Mucosa of gallbladder (tissue), 1 donor: ENCODE measurements at places on chromosomes 1 and 21.

DNA sequence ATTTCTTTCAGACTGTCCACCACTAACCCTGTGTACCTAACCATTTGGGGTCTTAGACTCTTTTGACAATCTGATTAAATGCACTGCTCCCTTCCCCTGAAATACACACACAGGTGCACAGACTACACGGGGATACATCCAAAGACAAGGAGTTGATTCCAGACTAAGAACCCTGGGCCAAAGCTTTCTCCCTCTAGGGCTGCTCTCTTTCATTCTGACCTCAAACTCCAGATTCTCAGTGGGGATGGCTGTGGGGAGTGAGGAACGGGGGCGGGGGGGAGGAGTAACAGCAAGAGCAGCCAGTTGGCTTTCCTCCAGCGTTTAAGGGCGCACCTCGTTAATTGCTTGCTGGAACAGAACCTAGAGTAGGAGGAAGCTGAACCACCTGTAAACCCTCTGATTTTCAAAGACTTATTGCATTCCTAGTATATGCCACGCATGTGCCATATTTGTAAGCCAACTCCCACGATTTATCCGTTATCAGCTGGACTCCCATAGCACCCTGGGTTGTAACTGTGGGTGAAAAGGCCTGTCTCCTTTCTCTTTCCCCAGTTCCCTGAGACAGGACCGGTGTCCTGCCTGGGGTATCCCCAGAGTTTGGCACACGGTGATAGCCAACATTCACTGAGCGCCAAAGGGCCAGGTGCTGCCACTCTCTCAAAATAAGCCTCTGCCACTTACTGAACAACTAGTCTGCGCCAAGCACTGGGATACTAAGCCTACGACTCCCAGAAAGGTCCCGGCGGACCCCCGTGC, 920 bp downstream of the MTHFR start:
- DNase-seq = no peak

- no peak for DNase-seq
Observed at GRCh38 chr1:197170538-197170937, 24.1 kb upstream of the ASPM start.

DNA sequence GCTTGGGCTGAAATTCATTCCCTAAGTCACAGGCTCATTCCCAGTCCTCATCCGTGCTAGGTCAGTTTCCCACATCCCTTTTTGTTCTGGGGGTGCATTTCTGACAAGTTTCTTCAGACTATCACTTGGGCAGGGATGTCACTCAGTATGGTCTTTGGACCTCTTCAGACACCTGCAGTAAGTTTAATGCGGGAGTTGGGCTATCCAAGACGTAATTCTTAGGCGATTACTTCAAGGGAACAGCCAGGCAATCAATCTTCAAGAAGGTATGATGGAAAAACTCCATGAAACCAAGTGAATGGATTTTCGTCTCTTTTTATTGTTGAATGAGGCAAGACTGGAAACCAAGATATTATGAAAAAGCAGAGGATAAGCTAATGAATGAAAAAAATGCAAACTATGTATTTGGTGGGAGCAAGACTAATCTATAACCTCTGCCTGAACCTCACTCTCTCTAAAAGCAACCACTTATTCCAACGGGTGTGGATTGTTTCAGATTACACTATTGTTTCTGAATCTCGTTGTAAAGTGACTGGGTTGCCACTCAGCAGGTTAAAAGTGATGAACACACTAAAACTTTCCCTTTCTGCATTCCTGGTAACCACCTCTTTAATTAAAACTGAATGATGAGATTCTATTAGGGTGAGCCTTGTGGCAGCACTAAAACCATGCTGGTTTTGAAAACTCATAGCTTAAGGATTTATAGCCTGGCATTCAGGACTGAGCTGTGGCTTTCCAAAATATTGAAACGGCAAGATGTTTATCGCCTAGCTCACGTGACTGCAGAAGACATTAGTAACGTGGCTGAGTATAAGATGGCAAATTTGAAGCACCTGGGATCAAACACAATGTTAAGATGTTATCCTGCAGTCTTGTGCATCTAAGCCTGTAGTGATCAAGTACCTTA, 1.1 kb downstream of the RASAL2 start:
- DNase-seq = no peak

DNA sequence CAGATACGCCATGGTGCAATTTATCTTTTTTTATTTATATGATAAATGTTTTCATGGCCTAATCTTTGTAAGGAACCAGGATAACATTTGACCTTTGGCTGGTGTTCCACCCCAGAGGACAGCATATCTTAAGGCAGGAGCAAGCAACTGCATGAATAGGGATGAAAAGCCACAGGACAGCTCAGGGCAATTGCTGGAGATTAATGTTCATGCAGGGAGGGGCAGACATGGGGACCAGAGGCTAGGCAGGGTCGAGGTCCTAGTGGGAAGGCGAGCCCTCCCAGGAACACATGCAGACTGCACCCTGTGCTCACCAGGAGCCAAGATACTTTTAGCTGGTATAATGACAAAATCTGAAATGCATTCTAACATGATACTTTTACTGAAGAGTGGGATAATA, 74.4 kb upstream of the HAO2 start:
- no peak for DNase-seq

DNA sequence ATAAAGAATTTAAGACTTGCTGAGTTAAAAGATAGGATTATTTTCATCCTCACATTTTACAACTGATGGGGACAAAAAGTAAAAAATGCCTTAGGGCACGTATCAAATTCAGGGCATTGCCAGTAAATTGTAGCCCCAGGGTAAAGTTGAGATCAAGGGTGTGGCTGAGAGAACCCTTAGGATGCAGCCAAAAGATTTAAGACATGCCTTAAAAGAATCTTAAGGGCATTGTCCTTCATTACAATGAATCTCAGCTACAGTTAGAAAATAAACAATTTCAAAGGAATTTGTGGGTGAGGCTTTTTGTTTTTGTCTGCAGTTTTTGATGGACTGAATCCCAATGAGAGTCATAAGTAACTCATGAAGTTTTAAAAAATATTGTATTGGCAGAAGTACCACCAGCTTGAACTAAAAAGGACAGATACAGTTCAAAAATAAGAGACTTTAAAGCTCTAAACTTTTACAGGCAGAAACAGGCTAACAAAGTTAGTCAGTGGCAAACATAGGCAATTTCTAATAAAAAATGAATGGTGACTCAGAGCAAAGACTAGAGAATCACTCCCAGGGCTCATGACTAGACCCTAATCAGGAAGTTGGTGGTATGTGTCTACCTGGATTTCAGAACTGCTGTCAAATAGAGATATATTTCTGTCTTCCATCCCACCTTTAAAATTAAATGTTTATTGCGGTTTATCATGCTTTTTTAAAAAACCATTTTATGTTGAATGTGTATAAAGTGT, 165.1 kb upstream of the SNX7 start:
- no peak for DNase-seq

DNA sequence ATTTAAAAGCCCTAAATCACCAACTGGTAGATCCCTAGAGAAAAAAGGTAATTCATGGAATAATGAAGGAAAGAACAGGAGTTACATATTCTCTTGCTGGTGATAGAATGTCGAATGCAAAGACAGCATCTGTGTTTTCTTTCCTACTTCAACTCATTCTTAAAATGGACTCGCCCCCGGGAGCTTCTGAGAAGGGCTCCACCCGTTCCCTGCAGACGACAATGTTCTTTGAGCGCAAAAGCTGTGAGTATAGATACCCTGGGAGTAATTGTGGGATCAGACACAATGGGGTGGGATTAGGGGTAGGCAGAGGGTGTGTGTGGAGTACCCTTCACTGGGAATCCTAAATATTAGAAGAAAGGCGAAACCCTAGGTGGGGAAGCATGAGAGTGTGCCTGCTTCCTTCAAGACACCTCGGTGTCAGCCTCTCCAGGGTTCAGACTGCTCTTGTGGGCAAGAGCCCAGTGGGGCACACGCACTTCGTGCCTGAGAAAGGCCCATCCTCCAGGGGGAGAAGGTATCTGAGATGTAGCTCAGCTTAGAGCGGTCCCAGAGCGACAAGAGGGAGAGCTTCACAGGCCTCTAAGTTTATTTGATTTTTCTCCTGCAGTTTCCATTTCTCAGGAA, 123.3 kb upstream of the DPYD start:
- DNase-seq = no peak

GRCh38 chr1:64866689-64867088, 99.7 kb downstream of the JAK1 start:
- DNase-seq = no peak

DNA sequence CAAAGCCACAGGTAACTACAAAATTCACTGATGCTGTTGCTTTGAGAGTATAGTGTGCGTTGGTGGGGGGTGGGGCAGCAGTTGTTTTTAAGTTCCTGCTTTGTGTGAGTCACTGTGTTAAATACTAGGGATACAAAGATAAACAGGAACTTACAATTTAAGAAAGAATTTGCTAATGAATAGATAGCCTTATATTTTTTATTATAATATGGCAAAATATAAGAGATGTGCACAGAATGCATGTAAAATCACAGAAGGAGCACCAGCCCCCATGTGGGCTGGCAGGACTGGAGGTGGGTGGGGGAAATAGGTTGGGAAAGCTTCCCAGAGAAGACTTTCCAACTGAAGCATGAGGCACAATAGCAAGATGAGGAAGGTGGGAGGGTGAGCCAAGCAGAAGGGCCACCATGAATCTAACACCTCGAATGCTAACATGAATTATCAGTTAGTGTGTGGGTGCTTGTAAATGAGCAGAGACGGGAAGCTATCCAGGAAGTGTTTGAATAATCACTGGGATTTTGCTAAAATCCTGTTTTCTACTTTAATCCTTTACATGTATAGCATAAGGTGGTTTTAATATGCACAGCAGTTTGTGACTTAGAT, 57.0 kb upstream of the RAVER2 start:
- DNase-seq = peak; percentile 52

DNA sequence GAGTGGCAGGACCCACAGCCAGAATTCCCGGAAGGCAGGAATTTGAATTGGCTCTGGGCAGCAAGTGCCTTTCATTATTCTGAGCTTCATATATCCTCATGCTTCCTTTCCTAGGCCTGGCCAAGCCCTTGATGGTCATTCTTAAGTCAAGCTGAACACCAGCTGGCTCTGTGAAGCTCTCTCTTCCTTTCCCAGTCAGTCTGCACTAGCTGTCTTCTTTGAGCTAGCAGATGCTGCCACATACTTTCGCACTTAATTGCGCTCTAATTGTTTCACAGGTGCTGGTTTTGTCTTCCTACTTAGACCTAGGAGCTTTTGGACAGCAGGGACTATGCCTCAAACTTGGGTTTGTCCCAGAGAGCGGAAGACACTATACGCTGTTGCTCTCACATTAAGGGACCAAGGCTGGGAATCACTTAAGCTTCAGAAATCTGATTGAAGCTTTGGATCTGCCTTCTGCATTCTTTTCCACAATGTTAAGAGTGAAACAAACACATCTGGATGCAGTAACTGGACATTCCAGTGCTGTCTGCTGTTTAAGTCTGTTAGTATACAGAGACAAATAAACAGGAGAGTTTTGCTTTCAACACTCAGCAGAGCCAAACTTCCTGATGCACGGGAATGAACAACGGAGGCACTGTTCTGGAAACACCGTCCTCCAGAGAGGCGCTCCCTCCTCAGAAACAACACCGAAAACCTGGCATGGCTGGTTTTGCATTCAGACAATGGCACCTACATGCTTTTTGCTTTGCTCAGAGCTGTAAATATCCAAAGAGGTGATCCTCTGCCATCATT, 2.2 kb downstream of the TLR5 start:
- DNase-seq = peak; percentile 32

DNA sequence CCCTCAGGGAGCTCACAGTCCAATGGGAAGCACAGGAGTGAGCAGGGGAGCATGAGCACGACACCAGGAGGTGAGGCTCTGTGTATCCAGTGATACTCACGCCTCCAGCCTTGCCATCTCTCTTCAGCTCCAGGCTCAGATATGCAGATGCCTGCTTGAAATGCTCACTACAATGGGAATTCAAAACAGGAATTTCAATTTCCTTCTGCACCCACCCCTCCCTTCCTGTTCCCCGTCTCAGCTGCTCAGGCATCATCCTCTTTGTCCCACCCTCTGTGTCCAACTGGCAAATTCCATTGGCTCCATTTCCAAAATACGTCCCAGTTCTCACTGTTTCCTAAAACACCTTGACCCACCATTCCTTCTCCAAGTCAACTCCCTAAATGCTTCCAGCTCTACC, 58.9 kb downstream of the FBXO2 start:
- DNase-seq = no peak

GRCh38 chr1:229631148-229631547, 5.1 kb downstream of the URB2 start:
- DNase-seq = no peak

GRCh38 chr21:28444557-28444956, 548.1 kb downstream of the LTN1 start:
- no peak for DNase-seq
